SIG-M5 (cell line): ENCODE measurements at places on chromosomes 6 and 20.

DNA sequence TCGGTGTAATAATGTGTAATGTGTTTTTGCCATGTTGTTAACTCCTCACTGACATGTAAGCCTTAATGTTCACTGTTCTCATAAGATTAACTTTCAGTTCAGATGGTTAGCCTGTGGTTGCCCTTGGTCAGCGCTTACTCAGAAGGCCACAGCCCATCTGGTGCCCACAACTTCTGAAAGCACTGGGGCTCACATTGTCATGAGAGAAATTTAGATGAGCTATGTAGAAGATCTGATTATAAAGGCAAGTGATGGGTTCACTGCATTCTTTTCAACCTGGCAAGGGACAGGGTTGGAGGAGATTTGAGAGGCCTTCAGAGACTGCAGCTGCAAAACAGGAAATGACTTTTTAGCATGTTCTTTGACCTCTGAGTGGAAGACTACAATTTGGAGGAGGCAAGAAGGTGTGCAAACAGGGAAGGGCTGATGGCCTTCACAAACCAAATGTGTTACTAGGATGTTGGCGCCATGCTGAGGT lies 242.3 kb upstream of the SUPT3H start:
- DNase-seq = no peak

GRCh38 chr6:16800942-16801341 lies 39.7 kb upstream of the ATXN1 start:
- peak; percentile 58 for DNase-seq

- DNase-seq = no peak
Measured at GRCh38 chr6:20708367-20709124, 174.3 kb downstream of the CDKAL1 start.

GRCh38 chr6:129860908-129861665 lies at the start of gene TMEM244:
Gene TMEM244, minus strand, starts transcription at chr6:129861315. Its CDS starts 127 bp downstream, at chr6:129861188.
- DNase-seq = no peak

DNA sequence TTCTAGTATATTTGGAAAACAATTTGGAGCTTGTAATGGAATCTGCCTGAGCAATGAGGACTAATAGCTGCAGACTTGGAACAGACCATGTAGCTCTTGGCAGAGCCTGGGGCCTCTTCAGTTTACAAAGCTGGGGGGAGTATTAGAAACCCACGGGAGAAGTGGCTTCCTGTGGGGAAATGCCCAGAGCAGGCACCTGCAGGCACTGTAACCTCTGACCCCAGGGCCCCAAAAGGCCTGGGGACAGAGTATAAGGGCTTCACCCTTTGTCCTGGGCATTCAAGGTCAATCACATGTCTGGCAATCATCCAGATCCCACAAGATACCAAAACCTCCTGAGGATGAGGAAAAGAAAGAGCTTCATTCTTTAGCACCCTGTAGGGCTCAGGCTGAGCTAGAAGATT lies 19.4 kb downstream of the PKIG start:
- no peak for DNase-seq

DNA sequence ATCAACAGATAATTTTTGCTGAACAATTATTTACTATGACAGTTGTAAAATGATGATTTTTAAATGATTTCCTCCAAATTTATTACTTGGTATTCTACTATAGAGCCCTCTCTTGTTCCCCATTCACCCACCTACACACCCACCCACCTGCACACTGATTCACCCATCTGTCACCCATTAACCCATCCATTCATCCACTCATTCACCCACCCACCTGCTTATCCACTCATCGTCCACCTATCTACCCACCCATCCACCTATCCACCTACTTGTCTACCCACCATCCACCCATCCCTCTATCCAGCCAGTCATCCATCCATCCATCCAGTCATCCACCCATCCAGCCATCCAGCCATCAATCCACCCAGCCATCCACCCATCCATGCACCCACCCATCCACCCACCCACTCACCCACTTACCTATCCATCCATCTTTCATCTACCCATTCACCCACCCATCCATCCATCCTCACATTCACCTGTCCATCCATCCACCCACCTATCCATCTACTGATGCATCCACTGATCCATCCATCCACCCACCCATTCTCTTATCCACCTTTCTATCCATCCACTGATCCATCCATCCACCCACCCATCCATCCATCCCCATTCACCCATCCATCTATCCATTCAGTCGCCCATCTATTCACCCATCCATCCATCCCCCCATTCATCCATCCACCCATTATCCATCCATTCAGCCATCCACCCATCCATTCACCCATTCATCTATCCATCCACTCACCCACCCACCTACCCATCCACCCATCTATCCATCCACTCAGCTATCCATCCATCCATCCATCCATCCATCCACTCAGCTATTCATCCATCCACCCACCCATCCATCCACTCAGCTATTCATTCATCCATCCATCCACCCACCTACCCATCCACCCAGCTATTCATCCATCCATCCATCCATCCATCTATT lies 72.0 kb downstream of the SYNJ2 start:
- DNase-seq = no peak

GRCh38 chr6:10256113-10256690 lies 158.7 kb downstream of the TFAP2A start:
- DNase-seq = no peak

GRCh38 chr6:95690328-95690727 lies 113.0 kb downstream of the MANEA start:
- DNase-seq = no peak

GRCh38 chr6:169851641-169852503 lies 100.5 kb downstream of the ERMARD start:
- DNase-seq = no peak

DNA sequence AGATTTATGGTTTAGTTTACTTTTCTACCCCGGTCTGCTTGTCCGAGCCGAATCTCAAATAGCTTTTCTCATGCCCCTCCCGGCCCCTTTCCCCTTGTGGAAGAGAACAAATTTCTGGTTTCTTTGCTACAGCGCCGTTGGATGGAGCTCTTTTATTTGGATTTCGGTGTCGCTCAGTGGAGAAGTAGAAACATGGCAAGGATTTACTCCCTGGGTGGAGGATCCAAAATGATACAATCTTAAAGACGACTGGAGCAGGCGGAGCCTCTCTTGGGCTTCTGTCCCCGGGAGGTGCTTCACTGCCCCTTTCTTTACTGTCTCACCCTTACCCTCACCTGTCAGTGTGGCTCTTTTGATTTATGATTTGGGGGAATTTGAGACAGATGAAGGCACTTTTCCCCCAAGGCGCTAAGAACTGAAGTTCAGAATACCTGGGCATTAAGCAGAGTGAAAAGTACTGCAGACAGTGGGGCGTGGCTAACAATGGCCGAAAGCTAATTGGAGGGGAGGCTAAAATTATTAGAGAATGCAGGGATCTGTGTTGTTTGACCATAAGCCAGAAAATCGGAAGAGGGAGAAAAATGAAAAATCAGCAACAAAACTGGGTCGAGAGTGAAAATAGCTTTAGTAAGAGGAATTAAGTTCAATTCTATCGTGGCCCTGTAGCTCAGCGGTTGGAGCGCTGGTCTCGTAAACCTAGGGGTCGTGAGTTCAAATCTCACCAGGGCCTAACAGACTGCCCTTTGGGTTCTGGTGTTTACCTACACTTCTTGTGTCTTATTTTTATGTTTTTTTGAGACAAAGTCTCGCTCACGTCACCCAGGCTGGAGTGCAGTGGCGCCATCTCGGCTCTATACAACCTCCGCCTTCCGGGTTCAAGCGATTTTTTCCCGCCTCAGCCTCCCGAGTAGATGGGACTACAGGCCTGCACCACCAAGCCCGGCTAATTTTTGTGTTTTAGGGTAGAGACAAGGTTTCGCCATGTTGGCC lies 145.1 kb upstream of the ZNF184 start:
- DNase-seq = no peak

DNA sequence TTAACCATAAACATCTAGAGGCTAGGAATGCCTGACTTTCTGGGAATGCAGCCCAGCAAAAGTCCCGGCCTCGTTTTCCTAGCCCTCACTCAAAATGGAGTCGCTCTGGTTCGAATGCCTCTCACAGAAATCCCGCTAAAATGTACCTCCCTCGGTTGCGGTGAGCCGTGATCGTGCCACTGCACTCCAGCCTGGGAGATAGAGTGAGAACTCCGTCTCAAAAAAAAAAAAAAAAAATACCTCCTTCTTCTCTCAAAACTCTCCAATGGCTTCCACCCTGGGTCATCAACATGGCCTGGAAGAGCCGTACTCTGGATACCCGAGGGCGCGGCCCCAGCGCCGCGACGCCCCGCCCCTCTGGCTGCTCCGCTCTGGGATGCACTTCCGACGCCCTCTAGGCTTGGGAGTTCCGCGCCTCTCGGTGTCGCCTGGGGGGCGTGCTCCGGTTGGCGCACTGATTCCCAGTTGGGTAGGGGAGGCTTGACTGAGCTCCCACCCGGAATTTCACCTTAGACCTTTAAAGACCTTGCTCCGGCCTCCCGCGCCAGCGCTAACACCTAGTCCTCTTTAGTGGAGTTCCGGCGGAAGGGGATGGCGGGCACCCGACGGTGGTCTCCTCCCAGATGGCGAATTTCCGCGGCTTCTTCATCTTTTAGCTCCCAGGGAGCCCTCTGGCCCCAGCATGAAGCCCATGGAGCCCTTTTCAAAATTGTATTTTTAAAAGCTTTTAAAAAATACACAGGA lies 12.3 kb downstream of the HMGN4 start:
- DNase-seq = no peak

- peak; percentile 43 for DNase-seq
Measured at GRCh38 chr20:35490736-35491181, 35.4 kb downstream of the CEP250 start.

DNA sequence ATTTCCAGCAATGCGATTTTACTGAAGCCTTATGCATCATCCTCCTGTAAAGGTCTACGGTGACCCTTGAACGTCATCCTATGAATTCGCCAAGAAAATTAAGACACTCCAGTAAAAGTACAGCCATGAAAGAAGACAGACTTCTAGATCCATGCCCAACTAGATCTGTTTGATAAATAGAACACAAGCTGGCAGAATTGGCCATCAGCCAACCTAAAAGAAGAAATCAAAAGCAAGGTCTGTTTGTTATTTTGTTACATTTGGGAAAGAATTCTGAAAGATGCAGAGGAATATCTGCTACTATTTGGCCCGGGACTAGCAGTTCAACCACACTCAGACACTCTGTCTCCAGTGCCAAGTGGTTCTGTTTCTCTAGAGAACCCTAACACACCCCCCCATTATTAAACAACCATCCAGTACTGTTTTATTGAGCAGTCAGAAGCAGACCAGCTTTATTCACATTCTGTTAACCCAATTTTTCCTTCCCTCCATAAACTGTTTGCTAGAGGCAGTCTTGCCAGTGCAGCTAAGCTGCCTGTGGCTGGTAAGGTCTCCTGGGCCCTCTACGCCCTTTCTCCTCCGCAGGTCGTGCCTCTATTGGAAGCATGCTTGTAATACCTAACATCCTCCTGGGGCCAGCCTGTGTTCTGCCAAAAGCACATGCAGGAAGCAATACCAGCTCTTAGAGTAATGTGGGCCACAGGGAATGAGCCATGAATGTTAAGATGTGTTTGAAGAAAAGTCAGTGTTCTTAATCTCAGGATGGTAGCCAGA lies 30.7 kb downstream of the LY86 start:
- DNase-seq = no peak

GRCh38 chr6:72626126-72626525 lies 4.3 kb downstream of the KCNQ5 start:
- DNase-seq = no peak

DNA sequence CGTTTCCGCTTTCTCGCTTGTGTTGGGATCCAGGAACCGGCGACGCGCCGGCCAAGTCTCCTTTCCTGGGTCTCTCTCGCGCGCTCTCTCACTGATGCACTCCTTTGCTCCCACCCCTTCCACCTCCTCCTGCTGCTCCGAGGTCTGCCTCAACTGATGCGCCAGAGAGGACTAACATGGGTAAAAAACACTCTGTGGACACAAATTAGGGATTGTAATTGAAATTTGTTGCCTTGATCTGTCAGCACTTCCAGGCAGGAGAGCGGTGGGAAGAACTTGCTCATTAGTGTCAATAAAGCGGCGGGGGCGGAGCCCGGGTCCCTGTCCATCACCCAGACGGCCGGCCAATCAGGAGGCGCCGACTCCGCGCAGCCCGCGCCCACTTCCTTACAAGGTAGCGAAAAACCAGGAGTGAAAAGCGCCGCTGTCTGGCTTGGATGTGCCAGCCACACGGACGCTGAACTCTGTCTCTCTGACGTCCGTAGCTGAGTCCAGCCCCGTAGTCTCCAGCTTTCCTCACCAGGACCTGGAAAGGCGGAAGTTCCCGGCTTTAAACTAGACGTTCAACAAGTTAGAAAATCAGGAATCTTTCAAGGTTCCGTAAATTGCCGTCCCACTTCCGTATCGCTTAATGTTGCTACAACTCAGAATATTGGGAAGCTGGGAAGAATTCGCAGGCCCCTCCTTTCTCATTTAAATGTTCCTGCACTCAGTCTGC lies at the start of gene TBX18:
Gene TBX18 (minus strand): TSS at position 267 of the 718 bp plus-strand sequence. CDS start 417 bp downstream, outside the sequence.
- DNase-seq = no peak

DNA sequence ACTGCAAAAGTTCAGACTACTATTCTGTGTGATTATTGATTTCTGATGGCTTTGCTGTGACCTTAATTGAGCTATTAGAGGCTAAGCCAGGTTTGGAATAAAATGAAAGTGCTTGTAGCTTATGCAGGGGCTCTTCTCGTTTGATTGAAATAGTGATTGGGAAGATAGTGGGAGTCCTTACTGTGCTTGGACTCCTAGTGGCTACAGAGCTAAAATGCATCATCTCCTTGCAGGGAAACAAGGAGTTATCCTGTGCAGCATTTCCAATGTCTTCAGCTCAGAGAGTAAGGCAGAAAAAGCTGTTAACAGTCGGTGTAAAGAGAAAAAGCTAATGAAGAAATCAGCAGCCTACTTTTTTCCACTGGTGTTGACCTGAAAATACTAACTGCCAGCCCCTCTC lies 173.5 kb downstream of the SLC35F1 start:
- no peak for DNase-seq

DNA sequence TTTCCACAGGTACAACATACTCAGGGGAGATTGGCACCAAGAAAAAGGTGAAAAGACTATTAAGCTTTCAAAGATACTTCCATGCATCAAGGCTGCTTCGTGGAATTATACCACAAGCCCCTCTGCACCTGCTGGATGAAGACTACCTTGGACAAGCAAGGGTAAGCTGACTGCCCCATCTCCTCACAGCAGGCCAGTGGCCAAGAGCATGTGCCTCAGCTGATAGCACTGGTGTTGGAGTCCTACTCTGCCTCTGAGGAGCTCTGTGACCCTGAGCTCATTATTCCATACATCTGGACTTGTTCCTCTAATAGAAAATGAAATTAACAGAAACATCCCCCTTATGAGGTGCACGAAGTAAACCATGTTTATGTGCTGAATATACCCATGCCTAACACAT lies 102.8 kb downstream of the MTFR2 start:
- no peak for DNase-seq
